ENCODE measurements at places on chromosomes 3 and 15. TPM values are rescaled to one million over a fixed set of nuclear protein-coding genes. Genes with fewer than 3 reads are reported as not detected.

GRCh38 chr15:77026501-77027110, 31.7 kb downstream of the PSTPIP1 start:
- no peak for DNase-seq

DNA sequence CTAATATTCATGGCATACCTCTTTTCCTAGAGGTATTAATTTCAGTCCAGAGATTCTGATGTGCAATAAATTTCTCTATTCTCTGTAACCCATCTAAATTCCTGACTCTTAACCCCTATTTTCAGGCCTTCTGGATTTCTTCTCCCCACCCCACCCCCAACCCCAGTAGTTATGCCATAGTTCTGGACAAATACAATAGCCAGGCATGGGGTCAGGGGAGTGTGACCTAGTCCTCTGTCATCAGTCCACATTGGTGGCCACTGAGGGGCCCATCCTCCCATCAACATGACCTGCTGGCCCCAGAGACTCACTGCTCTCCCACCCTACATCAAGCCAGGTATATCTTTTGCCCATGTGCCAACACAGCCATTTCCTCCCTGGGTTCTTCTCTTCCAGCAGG, 3.8 kb upstream of the LIPC start:
- DNase-seq = no peak

Gene SNURF
- 12.0 TPM for polyA plus RNA-seq

Gene TRAT1
- not detected for polyA plus RNA-seq

- no peak for DNase-seq
Observed at GRCh38 chr3:169965562-169966427, 812 bp upstream of the SEC62 start.

Gene RETNLB
- not detected for polyA plus RNA-seq

GRCh38 chr15:65077981-65078352, 1.4 kb downstream of the KBTBD13 start:
- DNase-seq = no peak

Gene AMIGO3
- polyA plus RNA-seq = 0.11 TPM

Gene WDR49
- not detected for polyA plus RNA-seq

Gene GOLGA6L10
- polyA plus RNA-seq = 0.99 TPM

GRCh38 chr15:101765772-101766456, 37.4 kb upstream of the OR4F6 start:
- DNase-seq = no peak

DNA sequence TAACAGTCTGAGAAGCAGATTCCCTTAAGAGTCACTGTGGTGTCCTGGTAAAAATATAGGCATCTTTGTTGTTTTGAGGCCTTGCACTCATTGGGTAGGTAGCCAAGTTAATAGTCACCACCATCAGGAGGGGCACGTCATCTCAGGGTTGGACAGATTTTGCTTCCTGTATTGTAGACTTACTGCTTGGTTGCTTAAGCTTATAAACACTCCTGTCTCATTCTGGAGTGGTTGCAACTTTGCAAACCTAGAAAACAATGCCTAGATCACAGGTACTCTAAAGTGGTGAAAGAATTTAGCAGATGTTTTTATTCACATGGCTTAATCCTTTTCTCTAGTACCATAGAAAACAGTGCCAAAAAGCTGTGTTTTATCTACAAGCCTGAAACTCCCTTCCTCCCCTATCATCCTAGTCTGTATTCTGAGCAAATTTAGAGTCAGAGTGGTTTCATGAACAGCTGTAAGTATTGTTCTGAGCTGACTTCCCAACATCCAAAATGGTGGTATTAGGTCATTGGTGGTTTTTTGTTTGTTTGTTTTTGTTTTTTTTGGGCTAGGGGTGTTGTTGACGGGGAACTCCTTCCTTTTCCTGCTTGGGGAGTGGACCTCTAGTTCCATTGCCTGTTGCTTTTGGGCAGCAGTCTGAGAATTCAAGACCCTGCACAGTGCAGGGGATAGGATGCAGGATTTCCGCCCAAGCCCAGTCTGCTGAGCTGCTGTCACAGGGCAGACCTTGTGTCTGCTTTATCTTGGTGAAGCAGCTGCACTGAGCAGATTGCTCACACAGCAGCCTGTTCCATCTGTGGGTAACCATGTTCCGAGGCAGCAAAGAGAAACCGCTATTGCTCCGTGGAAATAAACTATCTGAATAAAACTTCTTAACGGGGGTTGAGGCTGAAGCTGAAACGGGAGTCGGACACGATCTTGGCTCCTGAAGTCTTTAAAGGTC, 202.0 kb downstream of the AKAP13 start:
- no peak for DNase-seq

GRCh38 chr15:25068696-25069095, 113.9 kb downstream of the SNRPN start:
- DNase-seq = no peak

Gene KBTBD13
- polyA plus RNA-seq = not detected

Gene ROPN1
- 0.29 TPM for polyA plus RNA-seq

- DNase-seq = no peak
Observed at GRCh38 chr15:45637141-45637540, 2.3 kb downstream of the SQOR start.

Gene CHRNA5
- polyA plus RNA-seq = 5.2 TPM

Gene LAMB2
- polyA plus RNA-seq = 470 TPM

DNA sequence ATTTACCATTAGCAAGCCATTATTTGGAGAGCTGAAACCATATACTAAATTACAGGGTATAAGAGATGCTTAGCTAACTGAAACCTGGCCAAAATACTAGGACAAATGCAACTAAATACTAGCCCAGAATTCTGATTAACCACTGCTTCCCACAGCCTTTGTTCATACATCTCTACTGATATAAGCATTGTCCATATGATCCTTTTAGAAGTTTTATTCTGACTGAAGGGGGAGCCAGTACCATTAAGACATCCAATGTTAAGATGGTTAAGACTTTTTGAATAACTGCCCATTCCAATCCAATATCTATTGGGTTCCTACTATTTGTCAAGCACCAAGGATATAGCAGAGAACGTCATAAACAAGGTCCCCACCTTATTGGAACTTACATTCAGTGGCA, 421.3 kb downstream of the FOXP1 start:
- no peak for DNase-seq

- DNase-seq = no peak
Observed at GRCh38 chr15:83598031-83598430, 55.9 kb upstream of the ADAMTSL3 start.

Gene ARL14
- 0.09 TPM for polyA plus RNA-seq

Gene CDCP1
- 17.8 TPM for polyA plus RNA-seq

GRCh38 chr3:38149708-38150107, 11.2 kb downstream of the MYD88 start:
- DNase-seq = no peak
